ENCODE measurements at places on chromosomes 12 and 14.

GRCh38 chr12:5787828-5788227 is 157.2 kb downstream of the ANO2 start:
- DNase-seq: no peak

- no peak for DNase-seq
Observed at GRCh38 chr14:65472189-65472588, 59.7 kb downstream of the FUT8 start.

DNA sequence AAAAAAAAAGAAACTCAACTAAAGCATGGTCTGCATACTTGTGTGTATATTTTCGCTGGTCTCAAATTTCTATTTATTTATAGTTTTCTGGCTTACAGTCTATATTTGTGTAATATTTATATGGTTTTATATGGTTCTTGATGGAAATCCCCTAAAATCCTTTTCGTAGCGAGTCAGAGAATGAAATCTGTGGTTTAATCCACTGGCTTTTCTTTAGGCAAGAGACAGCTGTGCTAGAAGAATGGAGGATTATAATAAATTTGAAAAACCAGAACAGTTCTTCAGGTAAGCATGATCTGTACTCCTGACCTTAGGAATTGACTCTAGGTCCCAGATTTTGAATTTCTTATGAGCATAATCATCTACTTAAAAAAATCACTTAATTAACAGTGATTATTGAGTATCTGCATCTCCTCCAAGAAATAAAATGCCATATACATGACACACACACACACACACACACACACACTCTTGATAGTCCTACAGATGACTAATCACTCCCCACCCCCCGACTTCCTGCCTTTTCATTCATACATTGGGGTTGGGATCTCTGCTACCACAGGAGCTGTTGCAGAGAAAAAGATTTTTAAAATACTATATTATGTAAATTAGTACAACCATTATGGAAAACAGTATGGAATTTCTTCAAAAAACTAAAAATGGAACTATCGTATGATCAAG is 113.4 kb downstream of the CRADD start:
- DNase-seq: no peak

DNA sequence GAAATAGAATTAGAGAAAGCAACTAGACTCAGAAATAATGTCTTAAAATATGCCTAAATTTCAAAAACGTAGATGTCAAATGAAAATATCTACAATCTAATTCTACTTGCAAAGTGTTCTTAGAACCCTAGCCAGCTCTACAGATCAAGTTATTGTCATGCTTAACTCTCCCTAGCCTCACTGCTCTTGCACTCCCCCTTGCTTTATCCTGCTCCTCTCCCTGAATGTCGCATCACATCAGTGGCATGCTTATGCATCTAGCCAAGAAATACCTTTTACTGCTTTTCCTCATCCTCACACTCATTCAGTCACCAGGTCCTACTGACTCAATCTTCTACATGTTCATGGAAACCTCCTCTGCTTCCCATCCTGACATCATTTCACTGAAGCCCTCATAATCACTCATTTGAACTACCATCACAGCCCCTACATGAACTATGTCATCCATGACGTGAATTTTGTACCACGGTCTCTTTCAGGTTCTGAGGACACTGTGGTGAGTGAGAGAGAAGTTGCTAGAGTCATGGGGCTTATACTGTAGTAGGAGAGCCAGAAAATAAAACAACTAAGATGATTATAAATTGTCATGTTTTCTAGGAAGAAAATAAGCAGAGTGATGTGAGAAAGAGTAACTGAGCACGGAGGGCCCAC is 22.6 kb upstream of the CRACR2A start:
- DNase-seq: no peak

DNA sequence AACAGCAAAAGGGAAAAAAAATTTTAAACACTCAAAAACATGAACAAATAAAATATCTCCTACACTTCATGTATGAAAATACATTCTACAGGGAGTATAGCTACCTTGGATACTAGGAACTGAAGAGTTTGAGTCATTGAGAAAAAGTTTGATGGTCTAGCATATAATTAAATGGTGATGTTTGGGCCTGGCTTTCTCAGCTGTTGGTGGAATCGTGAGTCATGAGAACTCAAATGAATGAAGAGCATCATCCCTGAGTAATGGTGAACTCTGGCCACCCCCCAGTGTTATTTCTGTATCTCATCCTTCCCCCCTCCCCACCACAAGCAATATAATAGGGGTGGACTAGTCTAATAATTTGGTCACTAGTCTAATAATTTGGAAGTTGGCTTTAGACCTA is 6.7 kb upstream of the SLC6A15 start:
- DNase-seq: no peak

GRCh38 chr12:122081697-122082221 is 3.2 kb downstream of the MLXIP start:
- no peak for DNase-seq

DNA sequence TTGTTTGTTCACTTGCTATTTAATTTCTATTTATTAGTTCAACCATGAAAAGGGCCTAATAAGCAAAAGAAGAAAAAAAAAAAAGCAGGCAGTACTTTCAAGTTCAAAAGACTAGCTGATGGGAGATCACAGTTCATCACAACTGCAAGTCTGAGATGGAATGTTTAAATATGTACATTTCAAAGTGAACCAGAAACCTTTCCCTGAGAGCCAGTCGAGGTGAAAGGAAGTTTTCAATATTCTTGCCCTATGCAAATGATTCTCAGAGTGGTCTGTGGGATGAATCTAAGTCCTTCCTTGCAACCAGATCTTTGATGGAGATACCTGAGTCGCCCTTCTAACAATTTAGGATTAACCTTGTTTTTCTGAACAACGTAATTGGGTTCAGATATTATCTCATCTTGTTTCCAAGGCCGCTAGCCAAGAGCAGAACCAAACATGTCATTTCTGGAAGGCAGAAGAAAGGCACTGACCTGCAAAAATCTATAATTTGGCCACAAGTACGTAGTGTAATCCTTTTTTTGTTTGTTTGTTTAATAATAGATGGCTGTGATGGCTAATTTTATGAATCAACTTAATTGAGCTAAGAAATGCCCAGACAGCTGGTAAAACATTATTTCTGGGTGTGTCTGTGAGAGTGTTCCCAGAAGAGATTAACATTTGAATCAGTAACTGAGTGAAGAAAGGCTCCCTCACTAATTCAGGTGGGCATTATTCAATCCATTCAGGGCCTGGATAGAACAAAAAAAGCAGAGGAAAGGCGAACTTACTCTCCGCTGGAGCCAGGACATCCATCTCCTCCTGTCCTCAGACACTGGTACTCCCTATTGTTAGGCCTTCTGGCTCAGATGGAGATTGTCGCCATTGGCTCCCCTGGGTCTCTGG is 171.1 kb upstream of the TMPO start:
- DNase-seq: no peak

GRCh38 chr14:34398024-34398423 is 64.0 kb downstream of the SPTSSA start:
- no peak for DNase-seq

DNA sequence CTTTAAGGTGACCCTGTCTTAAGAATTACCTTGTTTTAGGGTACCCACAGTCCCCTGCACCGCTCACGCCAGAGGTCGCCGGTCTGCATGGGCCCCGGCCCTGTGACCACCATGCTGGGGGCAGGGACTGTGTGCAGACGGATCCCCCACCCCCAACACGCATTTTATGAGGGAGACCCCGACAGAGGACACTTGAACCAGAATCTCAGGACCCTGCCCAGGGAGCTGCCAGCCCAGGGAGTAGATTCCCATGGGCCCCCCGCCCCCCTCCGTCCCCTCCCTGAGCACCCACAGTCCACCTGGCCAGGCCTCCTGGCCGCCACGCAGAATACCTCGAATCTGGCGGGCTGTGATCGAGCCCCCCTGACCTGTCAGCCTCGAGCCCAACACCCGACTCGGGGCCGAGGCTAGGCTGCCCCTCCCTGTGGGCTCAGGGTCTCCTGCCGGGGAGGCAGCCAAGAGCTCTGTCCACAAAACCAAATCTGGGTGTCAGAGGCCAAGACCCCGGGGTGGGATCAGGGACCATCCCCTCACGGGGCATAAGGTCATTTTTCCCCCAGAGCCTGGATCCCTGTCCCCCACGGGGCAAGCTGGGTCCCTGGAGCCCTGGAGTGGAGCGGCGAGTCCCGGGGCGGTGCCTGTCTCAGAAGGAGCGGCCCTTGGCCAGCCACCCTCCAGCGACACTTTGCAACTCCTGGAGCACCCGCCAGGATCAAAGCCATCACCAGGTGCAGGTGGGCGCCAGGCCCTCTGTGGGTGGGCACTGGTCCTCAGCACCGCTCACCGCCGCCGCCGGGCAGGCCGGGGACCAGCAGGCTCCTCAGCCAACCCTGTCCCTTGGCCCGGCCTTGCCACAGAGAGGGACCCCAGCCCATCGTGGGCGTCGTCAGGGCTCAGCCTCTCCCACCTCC is 155.8 kb upstream of the PKP2 start:
- no peak for DNase-seq

GRCh38 chr12:1591543-1591942 is 2.8 kb downstream of the FBXL14 start:
- DNase-seq: no peak

DNA sequence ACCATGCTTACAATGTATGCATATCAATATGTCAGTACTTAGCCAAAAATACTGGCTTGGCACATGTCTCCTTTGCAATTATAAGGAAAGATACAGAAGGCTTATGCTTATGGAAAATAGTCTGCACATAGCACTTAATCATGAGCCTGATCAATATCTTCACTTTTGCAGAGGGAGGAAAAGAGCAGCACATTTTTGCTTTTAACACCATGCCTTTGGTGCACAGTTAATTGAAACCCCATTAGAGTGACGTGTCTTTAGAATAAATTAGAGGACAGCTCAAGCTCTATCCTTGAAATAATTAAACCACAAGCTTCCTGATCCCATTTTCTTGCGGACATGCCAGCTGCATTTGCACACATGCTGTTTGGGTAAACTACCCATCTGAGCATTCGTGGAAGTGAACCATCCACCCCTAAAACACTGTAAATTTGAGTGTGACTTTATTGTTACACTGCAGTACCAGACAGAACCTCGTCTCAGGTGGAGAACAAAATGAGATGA is 839.9 kb upstream of the MGAT4C start:
- DNase-seq: no peak

DNA sequence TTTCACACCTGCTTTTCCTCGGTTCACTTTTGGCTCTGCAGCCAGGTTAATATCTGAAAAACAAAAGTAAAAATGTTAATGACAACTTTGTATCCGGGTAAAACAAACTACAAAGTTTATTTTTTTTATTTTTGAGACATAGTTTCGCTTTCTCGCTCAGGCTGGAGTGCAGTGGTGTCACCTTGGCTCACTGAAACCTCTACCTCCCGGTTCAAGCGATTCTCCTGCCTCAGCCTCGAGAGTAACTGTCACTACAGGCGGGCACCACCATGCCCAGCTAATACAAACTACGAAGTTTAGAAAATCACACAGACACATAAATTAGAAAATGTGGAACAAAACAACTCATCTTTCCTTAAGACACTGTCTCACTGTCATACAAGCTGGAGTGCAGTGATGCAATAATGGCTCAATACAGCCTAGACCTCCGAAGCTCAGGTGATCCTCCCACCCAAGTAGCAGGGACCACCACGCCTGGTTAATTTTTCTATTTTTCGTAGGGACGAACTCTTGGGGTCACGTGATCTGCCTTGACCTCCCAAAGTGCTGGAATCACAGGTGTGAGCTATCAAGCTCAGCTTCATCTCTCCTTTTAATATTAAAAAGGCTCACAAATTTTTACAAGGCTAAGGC is 38.1 kb downstream of the HNRNPC start:
- DNase-seq: no peak

DNA sequence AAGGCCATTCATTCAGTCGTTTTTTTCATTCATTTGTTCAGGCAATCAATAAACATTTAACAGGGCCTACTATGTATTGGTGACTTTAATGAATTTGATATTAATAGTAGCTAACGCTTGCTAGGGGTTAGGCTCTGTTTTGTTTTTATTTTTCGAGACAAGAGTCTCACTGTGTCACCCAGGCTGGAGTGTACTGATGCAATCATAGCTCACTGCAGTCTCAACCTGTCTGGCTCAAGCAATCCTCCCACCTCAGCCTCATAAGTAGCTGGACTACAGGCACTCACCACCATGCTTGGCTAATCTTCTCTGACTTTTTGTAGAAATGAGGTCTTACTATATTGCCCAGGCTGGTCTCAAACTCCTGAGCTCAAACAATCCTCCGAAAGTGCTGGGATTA is 25.6 kb upstream of the MED13L start:
- DNase-seq: no peak

GRCh38 chr14:55749201-55749812 is 169.3 kb downstream of the KTN1 start:
- DNase-seq: no peak

GRCh38 chr12:53978477-53979356 is 4.0 kb upstream of the HOTAIR start:
- DNase-seq: no peak

DNA sequence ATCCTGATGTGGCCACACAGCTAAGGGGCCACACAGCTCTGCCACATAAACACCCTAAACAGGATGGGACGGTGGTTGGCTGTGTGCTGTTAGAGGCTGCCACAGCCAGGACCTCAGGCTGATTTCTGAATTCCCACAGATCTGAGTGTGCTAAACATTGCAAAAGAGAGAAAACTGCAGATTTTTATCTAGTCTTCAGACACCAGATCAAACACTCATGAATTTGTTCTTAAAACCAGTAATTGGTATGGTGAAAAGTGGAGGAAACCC is 190.7 kb downstream of the MON2 start:
- no peak for DNase-seq

DNA sequence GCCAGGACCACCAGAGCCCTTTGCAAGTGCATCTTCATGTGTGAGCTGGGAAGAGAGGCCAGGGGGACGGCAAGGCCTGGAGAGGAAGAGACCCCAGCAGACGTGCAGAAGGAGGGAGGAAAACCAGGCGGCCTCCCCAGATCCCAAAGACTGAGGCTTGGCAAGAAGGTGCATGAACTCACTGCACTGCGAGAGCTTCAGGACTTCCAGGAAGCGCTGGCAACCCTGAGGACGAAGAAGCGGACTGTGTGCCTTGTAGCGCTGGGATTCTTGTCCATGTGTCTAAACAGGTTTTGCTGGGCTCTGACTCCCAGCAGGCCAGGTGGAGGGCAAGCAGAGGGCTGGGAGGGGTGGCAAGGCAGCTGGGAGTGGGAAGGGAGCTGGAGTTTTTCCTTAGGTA is 939 bp downstream of the TGFB3 start:
- DNase-seq: no peak

All from liver (tissue), 10 donors.